Stimulated activated CD4-positive, alpha-beta T cell treated with anti-CD3 and anti-CD28 coated beads, Interleukin-4, amount 100 ng/mL, for 1 hour (primary cell): ENCODE measurements at places on chromosomes 7 and 10.

DNA sequence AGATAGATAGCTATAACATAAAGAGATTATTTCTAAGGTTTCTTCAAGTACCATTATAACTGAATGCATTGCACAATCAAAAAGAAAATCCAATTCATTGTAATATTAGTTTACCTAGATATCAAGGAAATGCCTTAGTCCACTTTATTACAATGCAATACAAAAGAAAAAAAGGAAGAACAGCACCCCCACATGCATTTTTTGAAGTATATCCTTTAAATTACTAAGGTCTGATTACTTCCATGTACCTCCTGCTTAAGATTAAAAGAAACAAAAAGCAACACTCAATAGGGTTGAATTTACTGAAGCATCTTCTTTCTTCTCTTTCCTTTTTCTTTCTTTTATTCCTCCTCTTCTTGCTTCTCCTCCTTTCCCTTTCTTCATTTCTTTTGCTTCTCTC, 973.8 kb upstream of the LRRTM3 start:
- no peak for DNase-seq

GRCh38 chr10:43044961-43045621, 31.8 kb upstream of the RET start:
- DNase-seq = no peak

- DNase-seq = no peak
These were observed 132.7 kb downstream of the KCNMA1 start for GRCh38 chr10:77504873-77505257.

DNA sequence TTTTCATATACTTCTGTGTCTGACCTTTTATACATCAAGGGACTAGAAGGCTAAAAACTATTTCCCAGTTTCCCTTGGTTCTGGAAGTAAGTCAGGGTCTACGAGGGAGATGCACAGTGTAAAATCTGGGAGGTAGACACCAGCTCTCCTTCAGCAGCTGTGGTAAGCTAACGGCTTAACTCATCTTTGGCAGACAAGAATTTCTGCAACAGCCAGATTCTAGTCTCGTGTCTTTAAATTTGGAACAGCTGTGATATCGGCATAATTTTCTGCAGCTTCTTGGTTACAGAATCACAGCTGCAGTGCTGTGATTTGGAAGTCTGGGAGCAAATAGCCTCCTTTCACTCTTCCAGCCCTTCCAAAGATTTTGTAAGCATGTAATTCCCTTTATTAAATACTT, 37.4 kb upstream of the ABCB4 start:
- no peak for DNase-seq

DNA sequence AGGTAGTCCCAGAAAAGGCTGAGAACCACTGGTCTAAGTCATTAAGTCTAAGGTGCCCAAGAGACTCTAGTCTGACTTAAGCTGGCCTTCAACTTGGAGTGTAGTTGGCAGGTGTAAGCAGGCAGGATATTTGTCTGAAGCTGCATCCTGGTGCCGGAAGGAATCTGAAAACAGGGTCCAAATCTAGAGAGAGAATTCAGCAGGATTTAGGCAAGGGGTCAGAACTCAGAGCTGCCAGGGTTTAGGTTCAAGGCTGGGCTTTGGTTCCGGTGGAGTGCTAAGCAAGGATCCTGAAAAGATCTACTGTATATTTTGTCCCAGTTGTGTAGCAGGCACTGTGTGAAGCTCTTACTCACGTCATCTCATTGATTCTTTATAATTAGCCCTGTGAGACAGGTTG, 16.5 kb upstream of the SEPTIN7 start:
- DNase-seq = no peak
